LNCaP clone FGC (cell line): ENCODE measurements at places on chromosomes 16 and 17.

DNA sequence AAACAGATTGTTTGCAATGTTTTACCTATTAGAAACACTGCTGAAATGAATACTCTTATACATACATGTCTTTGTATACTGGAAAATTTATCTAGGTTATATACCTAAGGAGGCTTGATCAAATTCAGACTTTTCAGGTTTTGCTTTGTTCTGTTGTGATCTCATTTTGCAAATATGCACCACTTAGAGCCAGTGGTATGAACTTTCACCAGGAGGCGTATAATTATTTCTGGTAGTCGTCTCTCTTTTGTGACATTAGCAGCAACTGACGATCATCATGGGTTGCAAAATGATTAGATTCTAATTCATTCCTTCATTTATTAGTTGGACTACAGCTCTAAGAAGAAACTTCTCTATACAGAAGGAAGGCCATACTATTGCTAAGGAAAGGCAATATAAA, 26.9 kb downstream of the AP1G1 start:
- no peak for DNase-seq

DNA sequence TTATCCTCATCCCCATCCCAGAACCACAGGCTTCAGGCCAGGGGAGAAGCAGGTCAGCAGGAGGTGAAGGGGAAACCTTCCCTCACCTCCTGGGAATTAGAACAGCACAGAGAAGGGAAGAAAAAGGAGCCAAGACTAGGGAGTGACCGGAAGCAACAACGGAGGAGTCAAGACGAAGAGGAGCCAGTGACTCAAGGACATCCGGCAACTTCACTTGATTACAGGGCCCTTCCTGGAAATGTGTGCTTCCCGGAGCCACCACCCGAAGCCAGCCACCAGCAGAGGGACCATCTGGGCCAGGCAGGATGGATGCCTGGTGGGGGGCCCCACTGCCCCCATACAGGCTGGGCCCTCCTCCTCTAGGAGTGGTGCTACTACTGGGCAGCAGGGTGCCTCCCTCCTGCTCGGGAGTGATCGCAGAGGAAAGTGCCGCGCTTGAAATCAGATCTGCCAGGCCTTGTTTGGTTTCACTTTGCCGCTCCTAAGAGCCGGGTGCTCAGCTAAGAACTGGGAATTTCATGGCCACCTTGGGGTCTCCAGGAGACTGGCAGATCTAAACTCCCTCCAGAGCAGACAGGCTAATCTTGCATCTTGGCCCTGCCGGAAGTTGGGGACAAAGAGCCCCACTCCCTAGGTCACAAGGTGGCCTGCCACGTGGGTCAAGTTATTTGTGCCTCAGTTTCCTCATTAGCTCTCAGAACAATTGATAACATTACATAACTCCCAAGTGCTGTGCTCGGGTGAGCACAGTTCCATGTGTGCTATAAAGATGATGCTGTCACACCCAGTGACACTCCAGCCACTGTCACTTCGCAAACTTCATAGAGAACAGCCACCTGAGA, 6.6 kb downstream of the CDC42EP4 start:
- DNase-seq = no peak

- DNase-seq = no peak
Measured at GRCh38 chr16:4378999-4379690, 7.5 kb downstream of the VASN start.

- DNase-seq = no peak
Measured at GRCh38 chr17:32720671-32721070, 156.3 kb downstream of the MYO1D start.

DNA sequence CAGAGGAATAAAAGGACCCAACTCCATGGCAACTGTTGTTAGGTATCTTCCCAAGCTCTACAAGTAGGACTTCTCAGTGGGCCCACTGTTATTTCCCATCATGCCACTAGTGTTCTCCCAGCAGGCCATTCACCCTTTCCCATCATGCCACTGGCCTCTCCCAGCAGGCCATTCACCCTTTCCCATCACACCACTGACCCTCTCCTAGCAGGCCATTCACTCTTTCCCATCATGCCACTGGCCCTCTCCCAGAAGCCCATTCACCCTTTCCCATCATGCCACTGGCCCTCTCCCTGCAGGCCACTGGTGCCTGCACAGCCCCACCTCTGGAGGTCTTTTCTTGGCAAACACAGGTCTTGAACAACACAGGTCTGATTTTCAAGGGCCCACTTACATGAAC, 36.3 kb downstream of the IFT140 start:
- DNase-seq = no peak

GRCh38 chr16:57984443-57985203, 13.7 kb upstream of the CNGB1 start:
- no peak for DNase-seq

DNA sequence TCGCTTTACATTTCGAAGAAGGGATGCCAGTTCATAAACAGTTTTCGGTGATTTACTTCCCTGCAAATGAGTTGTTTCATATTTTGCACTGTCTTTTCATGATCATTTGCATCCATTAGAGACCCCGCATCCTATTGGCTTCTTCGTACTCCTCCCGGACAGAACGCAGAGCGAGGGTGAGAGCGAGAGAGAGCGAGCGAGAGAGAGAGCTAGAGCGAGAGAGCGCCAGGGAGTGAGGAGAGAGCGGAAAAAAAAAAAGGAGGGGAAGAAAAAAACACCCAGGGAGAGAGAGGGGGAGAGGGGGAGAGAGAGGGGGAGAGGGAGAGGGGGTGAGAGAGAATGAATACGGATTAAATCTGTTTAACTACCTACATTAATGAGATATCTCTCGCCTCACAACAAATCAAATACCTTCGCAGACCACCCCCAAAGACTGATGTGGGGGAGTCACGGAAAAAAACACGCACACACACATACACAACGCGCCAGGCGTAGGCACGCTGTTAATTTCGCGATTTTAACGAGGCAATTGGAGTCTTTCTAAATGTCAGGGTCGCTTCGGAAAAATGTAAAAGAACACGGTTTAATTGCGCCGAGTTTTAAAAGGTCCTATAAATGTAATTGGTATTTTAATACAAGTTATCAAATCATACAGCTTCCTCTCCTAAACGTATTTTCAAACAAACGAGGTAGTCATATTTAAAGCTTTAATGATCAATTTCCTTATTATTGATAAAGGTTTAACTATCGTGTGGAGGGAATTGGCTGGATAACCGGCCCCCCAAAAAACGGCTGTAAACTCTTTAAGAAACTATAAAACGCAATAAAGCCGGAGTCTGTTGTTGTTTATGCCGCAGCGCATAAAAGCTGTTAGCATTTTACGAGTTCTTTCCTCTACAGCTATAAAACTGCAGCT, at the start of gene HOXB8:
TSS of gene HOXB8 (minus strand) at position 246 of the 916 bp plus-strand sequence. CDS start 588 bp downstream, outside the sequence.
- DNase-seq = no peak

GRCh38 chr17:47057830-47058229, 78.8 kb upstream of the RPRML start:
- DNase-seq = no peak

GRCh38 chr17:19664136-19664820, 15.7 kb downstream of the ALDH3A2 start:
- DNase-seq = no peak

- DNase-seq = no peak
Measured at GRCh38 chr17:31008374-31009041, 37.7 kb downstream of the RNF135 start.

GRCh38 chr17:7330638-7331015, 1.5 kb upstream of the NEURL4 start:
- DNase-seq = no peak

DNA sequence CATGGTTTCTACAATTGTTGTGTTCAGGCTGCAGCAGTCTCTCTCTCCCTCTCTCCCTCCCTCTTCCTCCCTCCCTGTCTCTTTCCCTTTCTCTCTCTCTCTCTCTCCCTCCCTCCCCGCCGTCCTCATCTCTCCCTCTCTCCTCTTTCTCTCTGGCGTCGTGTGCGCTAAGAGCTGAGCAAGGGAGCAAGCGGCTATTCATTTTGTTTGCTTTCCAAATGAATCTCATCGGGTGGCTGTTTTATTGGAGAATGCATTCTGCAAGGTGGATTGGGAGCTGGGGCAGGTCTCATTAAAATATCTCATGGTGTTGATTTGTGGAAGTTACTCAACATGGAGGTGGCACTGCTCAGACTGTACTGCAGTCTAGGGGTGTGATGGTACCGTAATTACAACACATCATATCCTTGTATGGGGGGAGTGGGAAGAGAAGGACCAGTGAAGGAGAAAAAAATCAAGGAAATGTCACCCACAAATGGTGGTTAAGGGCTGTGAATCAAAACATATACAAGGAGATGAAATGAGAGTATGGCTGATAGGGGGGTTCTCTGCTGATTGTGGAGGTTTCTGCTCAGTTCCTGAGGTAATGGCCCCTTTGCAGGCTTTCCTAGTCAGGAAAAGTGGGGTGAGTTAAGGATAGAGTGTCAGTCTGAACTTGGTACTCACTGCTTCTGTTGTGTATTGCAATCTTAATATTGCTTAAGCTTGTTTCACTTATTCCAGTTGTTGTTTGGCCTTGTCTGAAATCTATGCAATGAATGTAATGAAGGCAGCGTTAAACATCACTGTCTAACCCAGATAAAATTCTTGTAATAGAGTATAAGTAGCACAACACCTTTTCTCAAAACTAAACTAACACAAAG, 2.7 kb downstream of the MSL1 start:
- DNase-seq = peak; percentile 56

GRCh38 chr17:79362772-79363305, 248.0 kb downstream of the RBFOX3 start:
- DNase-seq = no peak

DNA sequence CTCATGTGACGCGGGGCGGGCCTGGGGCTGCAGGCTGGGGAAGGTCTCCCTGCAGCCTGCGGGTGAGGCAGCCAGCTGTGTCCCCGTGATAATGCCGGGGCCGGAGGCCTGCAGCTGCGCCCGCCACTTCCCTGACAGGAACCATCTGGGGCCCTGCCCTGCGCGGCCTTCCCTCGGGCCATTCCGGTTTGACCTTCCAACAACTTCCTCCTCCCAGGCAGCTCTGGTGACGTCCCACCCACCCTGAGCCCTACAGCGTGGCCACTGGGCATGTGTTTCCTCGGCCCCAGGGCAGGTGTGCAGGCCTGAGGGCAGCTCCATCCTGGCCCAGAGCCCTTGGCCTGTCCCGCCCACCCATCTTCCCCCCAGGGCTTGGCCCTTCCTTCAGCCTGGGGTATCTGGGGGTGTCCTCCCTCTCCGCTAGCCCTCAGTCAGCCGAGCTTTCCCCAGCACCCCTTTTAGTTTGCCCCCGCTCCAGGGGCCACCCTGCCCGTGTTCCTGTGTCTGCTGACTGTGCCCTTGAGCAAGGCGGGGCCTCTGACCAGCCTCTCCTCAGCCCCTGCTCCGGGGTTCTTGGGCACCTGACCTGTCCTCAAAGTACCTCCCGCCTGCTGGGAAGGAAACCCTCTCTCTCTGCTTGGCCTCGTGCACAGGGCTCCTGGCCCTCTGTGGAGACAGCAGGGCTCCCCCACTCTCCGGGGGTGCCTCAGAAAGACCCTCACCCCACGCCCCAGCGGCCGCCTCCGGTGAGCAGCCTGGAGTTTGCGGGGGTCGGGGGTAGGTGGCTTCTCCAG, at the start of gene CBFA2T3:
TSS of gene CBFA2T3 (minus strand) at position 190 of the 794 bp plus-strand sequence. CDS start 400 bp downstream, outside the sequence.
- no peak for DNase-seq

GRCh38 chr16:85081765-85082164, 30.5 kb downstream of the CIBAR2 start:
- no peak for DNase-seq

GRCh38 chr16:22312897-22313781, 15.9 kb downstream of the POLR3E start:
- DNase-seq = no peak

DNA sequence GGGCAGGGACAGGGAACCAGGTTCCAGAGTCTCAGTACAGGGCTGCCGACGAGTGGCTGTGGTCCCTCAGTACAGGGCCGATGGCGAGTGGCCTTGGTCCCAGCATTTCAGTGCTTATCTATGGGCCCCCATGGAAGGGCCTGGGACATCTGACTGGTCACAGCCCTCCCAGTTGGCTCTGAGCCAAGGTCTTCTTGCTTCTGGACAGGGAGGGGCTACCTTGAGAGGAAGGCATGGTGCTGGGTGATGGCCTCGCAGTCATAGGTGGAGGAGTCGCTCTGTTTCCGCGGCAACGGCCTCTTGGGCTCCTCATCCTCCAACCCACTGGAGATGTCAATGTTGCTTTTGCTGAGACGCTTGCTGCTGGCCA, 32.5 kb downstream of the PIMREG start:
- DNase-seq = no peak

DNA sequence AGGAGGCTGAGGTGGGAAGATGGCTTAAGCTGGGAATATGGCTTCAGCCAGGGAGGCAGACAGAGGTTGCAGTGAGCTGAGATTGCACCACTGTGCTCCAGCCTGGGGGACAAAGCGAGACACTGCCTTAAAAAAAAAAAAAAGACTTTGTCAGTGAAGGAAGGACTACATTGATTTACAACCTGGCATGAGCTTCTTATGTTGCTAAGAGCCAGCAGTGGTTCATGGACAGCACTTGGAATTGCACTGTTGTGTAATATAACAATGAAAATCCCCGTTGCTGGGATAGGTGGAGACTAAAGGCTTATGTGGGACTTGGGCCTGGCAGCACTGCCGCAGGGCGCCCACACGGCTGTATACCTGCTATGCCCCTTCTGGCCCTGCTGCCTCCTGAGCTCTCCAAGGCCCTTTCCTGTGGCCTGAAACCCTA, 14.1 kb upstream of the SLC16A5 start:
- no peak for DNase-seq

DNA sequence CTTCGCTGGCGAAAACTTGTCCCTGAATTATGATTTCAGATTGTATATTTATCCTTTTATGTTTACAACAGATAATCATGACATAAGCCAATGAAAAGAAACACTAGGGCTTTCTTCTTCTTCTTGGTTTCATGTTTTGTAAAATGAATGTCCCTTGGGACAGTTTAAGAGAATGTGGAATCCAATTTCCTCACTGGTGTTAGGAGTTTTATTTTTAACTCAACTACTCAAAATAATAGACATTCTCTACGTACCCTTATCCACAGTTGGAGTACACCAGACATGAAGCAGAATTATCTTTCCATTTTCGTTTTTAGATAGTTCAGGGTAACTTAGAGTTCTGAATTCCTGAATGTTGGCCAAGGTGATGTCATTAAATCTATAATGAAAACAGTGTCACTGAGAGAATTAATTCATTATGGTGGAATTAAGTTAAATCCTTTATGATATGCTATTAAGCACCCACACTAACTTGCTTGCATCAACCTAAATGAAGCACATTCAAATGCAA, 43.4 kb downstream of the IRX6 start:
- no peak for DNase-seq

- DNase-seq = no peak
Measured at GRCh38 chr16:70598937-70599503, 47.3 kb upstream of the IL34 start.

GRCh38 chr17:58577696-58578095, 63.3 kb upstream of the MTMR4 start:
- peak; percentile 22 for DNase-seq
